ENCODE measurements at places on chromosomes 6 and 20.

GRCh38 chr6:15131651-15132061 is 114.2 kb upstream of the JARID2 start:
- DNase-seq, result no peak

DNA sequence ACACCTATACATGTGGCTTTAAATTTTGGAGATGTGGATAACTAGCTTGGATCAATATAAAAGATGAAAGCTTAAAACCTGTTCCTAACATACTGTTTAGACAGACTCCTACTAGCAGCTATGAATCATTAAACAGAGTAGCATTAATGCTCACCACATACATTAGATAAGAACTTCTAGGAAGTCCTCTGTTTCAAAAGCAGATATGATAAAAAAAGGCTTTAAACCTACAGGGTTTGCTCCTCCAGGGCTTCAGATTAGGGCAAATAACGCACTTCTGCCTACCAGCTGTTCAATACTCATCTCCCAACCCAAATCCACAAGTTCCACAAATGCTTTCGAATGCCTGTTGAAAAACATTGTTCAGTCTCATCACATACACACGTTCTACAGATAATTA is 1.5 kb downstream of the REPS1 start:
- no peak for DNase-seq

GRCh38 chr6:31622684-31623091 is 2.2 kb downstream of the PRRC2A start:
- no peak for DNase-seq

- no peak for DNase-seq
Observed at GRCh38 chr6:153104220-153104619, 26.9 kb downstream of the RGS17 start.

GRCh38 chr6:163667372-163668060 is 253.0 kb downstream of the QKI start:
- DNase-seq, result no peak
